Stimulated activated CD4-positive, alpha-beta T cell treated with anti-CD3 and anti-CD28 coated beads, Interleukin-1b, Interleukin-23, amount 100 ng/mL, for 48 hours (primary cell): ENCODE measurements at places on chromosomes 2 and 18.

DNA sequence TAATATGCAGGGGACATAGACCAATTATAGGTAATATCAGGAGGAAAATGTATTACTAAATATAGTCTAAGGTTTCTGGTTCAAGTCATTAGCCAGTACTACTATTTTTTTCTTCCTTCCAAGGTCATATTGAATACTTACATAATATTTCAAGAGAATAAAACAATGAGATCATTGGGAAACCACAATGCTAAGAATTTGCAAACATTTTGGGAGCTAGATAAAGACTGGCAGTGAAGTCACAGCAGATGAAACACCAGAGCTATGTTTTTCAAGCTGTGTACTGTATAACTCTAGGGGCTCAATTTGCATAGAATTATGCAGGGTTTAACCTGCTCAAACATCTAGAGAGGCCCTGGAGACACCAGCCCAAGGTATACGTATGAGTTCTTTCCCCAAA is 80.5 kb upstream of the KCNH7 start:
- DNase-seq: no peak

DNA sequence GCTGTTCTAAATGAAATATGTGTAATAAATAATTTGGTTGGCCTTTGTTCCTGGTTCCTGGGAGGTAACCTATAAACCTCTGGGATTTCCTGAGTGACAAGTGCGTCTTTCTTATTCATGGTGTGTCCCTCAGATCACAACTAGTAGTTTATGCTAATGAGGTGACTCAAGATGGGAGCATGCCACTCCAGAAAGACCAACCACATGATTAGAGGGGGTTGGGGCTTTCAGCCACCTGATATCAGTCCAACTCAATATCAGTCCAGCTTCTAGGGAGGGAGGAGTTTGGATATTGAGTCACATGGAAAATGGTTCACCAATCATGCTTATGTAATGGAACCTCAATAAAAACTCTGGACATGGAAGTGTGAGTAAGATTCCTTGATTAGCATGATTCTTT is 96.6 kb downstream of the QPCT start:
- no peak for DNase-seq

DNA sequence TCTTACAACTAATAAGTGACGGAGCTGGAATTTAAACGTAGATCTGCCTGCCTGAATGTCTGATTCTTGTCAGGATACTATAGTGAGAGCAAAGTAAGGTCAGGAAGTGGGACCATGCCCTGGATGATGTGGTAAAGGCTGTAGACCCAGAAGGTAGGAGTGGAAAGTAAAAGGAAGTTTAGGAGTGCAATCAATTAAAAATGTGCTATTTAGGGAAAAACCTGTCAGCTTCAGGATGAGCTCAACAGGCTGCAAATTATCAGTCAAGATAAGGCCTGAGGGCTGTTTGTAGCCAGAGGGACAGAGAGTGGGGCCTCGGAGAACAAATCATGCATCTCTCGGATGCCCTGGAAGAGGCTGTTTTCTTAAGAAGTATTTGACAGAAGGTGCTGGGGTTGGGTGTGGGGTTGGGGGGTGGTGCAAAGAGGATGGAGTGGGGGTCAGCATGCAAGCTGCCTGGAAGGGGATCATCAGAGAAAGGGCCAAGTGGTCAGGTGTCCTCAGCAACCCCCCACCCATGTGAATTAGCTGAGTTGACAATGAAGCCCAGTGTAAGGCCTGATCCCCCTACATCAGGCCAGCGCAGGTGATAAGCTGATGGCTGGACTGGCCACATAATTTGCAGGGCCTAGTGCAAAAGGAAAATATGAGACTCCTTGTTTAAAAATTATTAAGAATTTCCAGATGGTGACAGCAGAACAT is 53.2 kb upstream of the MAPRE3 start:
- no peak for DNase-seq

GRCh38 chr18:46759890-46760289 is 3.0 kb upstream of the ST8SIA5 start:
- no peak for DNase-seq

DNA sequence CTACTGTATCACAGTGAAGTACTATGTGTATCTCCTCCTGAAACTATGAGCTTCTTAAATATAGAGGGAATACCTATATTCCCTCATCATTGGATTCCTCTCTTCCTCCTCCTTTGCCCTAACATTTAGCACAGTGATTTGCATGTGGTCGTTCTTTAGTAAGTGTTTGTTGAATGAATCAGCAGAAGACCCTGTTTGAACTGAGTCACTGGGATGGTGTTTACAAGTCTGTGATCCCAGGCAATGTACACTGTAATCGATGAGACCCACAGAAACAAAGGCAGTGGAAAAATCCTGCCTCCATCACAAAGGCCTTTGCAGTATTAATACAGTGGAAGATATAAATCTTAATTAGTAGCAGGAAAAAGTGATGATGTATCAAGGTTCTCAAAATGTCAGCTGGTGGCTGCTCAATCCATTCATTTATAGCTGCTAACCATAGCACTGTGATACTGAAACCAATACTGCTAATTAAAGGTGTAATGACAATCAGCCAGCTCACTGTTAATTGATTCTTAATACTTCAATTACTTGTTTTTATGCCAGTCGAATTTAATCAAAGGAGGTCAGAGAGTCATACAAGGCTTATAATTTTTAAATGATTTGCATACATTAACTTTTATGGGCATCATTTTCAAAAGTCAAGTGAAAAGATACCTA is 20.8 kb upstream of the MYO3B start:
- DNase-seq: no peak

- DNase-seq: no peak
These were observed 344 bp upstream of the MRPL33 start for GRCh38 chr2:27771202-27771547.
